ENCODE measurements at places on chromosomes 16 and 17. TPM values are rescaled to one million over a fixed set of nuclear protein-coding genes. Genes with fewer than 3 reads are reported as not detected.

- no peak for DNase-seq
Measured at GRCh38 chr16:65634291-65634690, 512.4 kb upstream of the CDH11 start.

DNA sequence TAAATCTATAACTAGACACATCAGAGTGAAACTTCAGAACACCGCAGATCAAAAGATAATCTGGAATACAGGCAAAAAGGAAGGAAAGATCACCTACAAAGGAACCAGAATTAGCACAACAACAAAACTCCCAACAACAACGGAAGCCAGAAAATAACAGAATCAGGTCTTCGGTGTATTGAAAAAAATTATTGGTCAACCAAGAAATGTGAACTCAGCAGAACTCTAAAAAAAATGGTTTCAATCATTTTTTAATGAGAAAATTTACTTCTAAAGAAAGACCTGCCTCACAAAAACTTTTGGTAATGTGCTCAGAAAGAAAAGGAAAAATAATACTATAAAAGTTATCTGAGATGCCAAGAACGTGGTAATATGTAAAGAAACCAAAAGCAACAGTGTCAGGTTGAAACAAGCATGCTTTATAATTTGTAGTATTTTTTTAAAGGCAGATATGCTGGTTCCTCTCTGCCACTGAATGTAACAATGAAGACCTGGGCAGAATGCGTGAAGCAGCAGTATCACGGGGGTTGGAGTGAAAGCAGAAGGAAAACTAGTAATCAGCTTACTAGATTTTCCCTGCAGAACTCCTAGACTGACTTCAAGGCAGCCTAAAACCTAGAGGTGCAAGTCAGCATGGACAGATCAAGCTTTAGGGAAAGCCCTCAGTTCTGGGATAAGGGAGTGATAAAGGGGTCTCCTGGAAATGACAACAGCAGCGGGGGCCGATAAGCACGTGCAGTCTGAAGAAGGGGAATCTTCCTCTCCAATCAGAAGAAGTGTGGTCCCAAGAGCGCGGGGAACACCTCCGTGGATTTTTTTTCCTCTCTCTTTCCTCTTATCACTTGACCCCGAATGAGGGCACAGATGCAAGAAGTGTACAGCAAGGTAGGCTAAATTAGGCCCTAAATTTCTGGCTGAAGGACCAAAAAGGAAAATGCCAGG, 80.9 kb upstream of the TEKT1 start:
- DNase-seq = no peak

- DNase-seq = no peak
Measured at GRCh38 chr17:33154869-33155455, 138.1 kb downstream of the ASIC2 start.

The BAIAP3 gene
- 0.51 TPM for polyA plus RNA-seq

The NME3 gene
- polyA plus RNA-seq = 59.2 TPM

Measured in A549 (cell line).